ENCODE measurements at places on chromosomes 4 and X.

DNA sequence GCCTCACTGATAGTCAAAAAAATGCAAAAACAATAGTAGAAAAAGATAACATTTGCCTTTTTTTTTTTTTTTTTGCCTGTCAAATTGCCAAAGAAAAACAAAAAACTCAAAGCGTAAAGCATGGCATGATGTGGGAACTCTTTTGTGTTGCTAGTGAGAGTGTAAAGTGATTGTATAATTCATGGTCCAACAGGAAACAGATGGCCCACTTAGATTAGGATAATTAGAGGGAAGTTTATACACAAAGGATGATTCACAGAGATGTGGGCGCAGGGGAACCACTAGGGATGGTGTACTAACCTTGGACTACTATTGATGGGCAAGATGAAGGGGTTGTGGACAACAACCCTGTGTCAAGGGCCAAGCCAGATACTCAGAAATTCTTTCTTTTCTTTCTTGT lies 16.4 kb downstream of the MCUB start:
- no peaks in the 10 kb centered on the region for H3K4me1 ChIP-seq
- no peak for DNase-seq
- H3K27ac ChIP-seq, result no peak overlapping the region
- H3K36me3 ChIP-seq, result no peaks in the 10 kb centered on the region

DNA sequence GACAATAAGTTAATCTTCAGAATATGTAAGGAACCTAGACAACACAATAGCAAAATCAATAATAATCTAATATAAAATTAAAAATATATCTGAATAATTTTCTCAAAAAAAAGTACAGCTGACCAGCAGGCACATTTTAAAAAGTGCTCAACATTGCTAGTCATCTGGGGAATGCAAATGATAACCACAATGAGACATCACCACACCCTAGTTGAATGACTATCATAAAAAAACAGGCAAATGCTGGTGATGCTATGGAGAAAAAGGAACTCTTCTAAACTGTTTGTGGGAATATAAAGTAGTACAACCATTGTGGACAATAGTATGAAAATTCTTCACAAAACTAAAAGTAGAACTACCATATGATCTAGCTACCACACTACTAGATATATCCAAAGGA lies 956.9 kb upstream of the NDST4 start:
- H3K4me3 ChIP-seq, result no peak overlapping the region
- no peaks in the 10 kb centered on the region for H3K27me3 ChIP-seq
- DNase-seq, result no peak
- no peaks in the 10 kb centered on the region for H3K4me1 ChIP-seq
- no peak overlapping the region for H3K27ac ChIP-seq

- H3K4me3 ChIP-seq, result no peak overlapping the region
- H3K27me3 ChIP-seq, result no peaks in the 10 kb centered on the region
- no peaks in the 10 kb centered on the region for H3K4me1 ChIP-seq
- no peak for DNase-seq
These were observed 109.8 kb downstream of the HMX1 start for GRCh38 chr4:8761824-8762205.

- no peak overlapping the region for H3K4me3 ChIP-seq
- DNase-seq, result peak; percentile 19
- peaks cover 3% of the 10 kb centered on the region for H3K27me3 ChIP-seq
- no peak overlapping the region for H3K27ac ChIP-seq
- no peaks in the 10 kb centered on the region for H3K4me1 ChIP-seq
These were observed 33.2 kb upstream of the MID1IP1 start for GRCh38 chrX:38768079-38768478.

GRCh38 chr4:2461246-2461960 lies 7.5 kb upstream of the RNF4 start:
- no peak overlapping the region for H3K27ac ChIP-seq
- no peaks in the 10 kb centered on the region for H3K36me3 ChIP-seq
- no peaks in the 10 kb centered on the region for H3K27me3 ChIP-seq
- H3K4me3 ChIP-seq, result no peak overlapping the region
- H3K4me1 ChIP-seq, result no peaks in the 10 kb centered on the region
- no peak for DNase-seq

DNA sequence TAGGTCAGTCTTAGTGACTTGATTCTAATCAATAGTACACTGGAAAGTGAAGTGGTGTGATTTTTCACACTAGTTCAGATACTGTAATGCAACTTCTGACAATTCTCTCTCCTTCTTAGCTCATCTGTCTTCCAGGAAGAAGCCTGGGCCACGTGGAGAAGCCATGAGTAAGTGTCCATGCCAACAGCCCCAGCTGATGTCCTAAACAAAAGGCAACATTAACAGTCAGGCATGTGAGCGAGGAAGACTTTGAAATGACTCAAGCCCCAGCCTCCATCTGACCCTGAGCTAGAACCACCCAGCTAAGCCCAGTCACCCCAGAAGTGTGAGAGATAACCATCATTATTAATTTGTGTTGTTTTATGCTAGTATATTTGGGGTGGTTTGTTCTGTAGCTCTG lies 115.7 kb upstream of the MAGEB16 start:
- no peaks in the 10 kb centered on the region for H3K4me1 ChIP-seq
- H3K36me3 ChIP-seq, result no peaks in the 10 kb centered on the region
- no peak overlapping the region for H3K4me3 ChIP-seq
- H3K27ac ChIP-seq, result no peak overlapping the region
- no peaks in the 10 kb centered on the region for H3K27me3 ChIP-seq
- no peak for DNase-seq

GRCh38 chr4:76374798-76375197 lies 46.1 kb downstream of the CCDC158 start:
- DNase-seq, result no peak
- no peak overlapping the region for H3K4me3 ChIP-seq
- H3K27me3 ChIP-seq, result no peaks in the 10 kb centered on the region
- H3K27ac ChIP-seq, result peak overlapping the region; percentile 3

DNA sequence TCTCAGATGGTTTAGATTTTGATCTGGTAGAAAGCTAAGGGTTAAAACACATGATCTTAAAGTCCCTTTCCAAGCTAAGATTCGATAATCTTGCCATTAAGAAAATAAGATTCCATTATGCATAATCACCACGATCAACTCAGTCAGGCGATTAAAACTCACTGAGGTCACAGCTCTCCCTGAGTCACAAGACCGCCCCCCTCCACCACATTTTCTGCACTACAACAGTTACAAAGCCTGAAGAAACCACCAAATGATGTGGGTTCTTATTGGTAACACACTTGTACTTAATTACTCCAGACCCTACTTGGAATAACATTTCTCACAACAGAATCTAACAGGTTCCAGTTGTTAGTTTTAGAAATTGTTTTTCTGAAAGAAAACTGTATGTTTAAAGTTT lies 62.8 kb downstream of the SH3KBP1 start:
- H3K36me3 ChIP-seq, result peaks cover 3% of the 10 kb centered on the region
- no peak overlapping the region for H3K4me3 ChIP-seq
- H3K27me3 ChIP-seq, result 0 out of 2 replicates have a peak, but pooled peaks cover 5% of the 10 kb centered on the region
- H3K27ac ChIP-seq, result no peak overlapping the region
- H3K4me1 ChIP-seq, result no peaks in the 10 kb centered on the region
- DNase-seq, result no peak

DNA sequence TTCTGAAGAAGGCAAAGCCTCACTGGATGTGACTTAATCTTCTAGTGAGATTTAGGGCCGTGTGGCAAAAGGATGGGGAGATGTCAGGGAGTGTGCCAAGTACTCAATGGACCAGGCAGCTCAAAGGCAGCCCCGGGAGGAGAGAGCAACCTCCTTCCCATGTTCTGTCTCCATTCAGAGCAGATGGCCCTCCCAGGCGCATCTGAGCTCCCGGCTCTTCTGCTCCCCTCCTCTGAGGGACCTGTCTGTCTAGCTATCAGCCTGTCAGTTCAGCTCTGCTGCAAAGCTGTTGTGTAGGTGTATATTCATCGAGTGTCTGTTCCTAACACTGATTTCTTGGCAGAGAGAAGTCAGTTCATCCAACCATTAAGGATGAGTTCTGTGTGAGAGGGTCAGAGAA lies 10.9 kb upstream of the PORCN start:
- H3K36me3 ChIP-seq, result no peaks in the 10 kb centered on the region
- H3K4me1 ChIP-seq, result no peaks in the 10 kb centered on the region
- H3K4me3 ChIP-seq, result no peak overlapping the region
- no peak overlapping the region for H3K27ac ChIP-seq
- no peaks in the 10 kb centered on the region for H3K27me3 ChIP-seq

DNA sequence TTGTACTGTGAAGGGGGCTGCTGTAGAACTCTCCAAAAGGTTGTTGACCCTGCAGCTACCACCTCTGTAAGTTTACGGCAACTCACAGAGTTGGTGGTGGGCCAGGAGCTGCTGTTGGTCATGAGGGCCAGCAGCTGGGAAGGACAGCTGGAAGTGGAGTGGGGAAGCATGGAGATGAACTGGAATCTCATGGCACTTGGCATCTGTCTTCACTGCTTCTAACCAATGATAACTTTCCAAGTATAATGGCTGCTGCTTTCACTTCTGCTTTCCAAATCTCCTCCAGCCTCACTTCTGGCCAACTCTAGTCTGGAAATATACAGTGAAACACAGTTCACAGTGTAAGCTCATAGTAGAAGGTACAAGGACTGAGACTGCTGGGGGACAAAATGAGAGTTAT lies 126.5 kb upstream of the INTU start:
- H3K27ac ChIP-seq, result no peak overlapping the region
- DNase-seq, result no peak
- H3K27me3 ChIP-seq, result no peaks in the 10 kb centered on the region
- no peaks in the 10 kb centered on the region for H3K36me3 ChIP-seq

DNA sequence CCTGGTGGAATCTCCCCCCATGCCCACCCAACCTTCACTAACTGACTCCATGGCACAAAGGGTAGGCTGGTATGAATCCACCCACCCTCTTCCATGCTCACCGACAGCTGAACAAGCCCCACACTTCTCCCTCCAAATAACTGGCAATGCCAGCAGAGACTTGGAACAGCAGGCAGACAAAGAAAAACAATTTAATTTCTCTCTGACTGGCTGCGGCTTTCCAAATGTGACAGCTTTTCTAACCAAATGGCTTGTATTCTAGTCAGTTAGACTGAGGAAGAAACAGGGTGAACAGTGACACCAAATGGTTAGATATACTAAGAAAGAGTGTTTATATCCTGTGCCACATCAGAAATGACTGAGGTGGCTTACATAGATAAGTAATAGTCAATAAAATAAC lies 199.3 kb upstream of the ADAMTS3 start:
- no peaks in the 10 kb centered on the region for H3K36me3 ChIP-seq
- no peak overlapping the region for H3K4me3 ChIP-seq
- no peak overlapping the region for H3K27ac ChIP-seq

DNA sequence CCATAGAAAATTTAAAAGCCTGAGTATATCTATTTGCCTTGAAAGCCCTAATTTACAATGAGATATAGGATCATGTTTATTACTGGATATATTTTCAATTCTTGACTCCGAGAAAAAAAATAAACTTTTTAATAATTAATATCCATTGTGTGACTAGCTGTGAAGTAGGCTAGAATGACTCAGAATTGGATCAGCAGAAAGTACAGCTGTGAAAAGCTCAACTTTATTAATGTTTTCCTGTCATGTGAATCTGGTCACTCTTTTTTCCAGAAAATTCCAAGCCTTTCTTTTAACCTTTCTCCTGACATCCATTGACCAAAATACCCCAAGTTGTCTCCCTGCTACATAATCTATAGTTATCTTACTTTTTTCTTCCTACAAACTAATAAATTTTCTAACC lies 171.8 kb upstream of the PACRGL start:
- H3K4me1 ChIP-seq, result peaks cover 12% of the 10 kb centered on the region
- H3K4me3 ChIP-seq, result no peak overlapping the region
- DNase-seq, result no peak
- peaks cover 55% of the 10 kb centered on the region for H3K36me3 ChIP-seq
- no peak overlapping the region for H3K27ac ChIP-seq

All from SK-N-SH (cell line).